ENCODE measurements at places on chromosomes 13 and 19.
A peak's percentile ranks its signal among the peaks of the same experiment; 100 is the strongest.

DNA sequence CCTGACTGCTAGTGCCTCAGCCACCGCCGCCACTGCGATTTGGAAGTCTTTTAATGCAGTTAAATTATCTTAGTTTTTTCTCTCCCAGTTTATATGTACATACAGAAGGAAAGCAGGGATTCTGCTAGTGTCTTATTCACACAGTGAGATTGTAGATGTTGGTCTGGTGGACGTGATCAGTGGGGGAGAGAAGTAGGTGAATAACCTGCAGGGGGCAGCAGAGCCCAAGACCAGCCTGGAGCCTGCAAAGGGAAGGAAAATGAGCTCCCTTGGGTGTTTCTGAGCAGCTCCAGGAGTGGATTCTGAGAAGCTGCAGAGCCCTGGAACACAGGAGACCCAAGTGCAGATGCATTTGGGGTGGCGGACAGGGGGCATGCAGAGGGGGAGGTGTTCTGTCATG lies 26.3 kb downstream of the ZNF844 start:
- DNase-seq, result peak; percentile 70

- DNase-seq, result no peak
Observed at GRCh38 chr19:38122402-38123093, 101.5 kb downstream of the DPF1 start.

- DNase-seq, result no peak
Observed at GRCh38 chr13:99985241-99985874, 3.8 kb downstream of the ZIC2 start.

DNA sequence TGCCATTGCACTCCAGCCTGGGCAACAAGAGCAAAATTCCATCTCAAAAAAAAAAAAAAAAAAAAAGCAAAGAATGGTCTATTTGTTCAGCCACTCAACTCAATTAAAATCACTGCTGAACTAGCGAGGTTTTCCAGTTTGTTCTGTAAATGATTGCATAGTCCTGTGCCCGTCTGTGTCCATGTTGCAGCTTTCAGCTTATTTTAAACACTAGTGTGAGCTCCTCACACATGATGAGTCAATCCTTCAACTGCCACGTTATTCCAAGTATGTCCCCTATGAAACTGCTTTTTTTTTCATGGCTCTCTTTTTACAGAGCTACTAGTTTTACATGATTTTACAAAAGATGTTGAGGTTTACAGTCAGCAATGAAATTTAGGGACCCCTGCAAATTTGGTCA lies 12.2 kb downstream of the SUGP2 start:
- no peak for DNase-seq

DNA sequence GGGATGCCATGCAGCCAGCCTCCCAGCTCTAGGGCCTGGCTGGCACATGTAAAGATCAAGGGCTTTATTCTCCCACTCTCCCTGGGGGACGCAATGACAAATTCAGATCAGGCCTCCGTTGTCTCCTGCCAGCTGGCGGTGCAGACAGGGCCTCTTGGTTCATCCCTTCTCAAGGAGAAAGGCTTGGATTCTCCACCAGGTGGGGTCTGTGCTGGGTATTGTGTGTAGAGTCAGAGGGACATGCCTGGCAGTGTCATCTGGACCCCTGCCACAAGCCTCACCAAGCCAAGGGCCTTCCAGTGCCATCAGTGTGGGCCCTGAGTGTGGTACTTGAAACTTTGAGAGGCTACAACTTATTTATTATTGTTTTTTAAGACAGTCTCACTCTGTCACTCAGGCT lies 8.4 kb upstream of the PTPRS start:
- DNase-seq, result no peak

DNA sequence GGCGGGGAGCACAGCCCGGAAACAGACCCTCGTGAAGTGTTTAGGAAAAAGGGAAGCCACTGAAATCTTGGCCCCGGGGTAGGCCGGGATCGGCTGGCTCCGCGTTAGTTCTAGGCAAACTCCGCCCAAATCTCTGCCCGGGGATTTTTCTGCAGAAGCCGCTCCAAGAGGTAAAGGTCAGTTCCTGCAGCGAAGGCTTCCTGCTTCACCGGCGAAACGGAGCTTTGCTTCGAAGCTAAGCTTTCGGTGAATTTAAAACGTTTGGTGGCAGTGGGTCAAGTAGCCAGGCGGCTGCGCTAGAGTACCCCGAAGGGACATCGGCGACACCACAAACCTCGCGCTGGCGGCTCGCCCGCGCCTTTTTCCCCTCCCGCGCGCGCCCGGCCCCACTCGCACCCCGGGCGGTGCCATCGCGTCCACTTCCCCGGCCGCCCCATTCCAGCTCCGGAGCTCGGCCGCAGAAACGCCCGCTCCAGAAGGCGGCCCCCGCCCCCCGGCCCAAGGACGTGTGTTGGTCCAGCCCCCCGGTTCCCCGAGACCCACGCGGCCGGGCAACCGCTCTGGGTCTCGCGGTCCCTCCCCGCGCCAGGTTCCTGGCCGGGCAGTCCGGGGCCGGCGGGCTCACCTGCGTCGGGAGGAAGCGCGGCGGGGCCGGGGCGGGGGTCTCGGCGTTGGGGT lies 441 bp downstream of the GJB2 start:
- no peak for DNase-seq

GRCh38 chr13:28744091-28744536 lies 25.3 kb upstream of the SLC46A3 start:
- DNase-seq, result no peak

DNA sequence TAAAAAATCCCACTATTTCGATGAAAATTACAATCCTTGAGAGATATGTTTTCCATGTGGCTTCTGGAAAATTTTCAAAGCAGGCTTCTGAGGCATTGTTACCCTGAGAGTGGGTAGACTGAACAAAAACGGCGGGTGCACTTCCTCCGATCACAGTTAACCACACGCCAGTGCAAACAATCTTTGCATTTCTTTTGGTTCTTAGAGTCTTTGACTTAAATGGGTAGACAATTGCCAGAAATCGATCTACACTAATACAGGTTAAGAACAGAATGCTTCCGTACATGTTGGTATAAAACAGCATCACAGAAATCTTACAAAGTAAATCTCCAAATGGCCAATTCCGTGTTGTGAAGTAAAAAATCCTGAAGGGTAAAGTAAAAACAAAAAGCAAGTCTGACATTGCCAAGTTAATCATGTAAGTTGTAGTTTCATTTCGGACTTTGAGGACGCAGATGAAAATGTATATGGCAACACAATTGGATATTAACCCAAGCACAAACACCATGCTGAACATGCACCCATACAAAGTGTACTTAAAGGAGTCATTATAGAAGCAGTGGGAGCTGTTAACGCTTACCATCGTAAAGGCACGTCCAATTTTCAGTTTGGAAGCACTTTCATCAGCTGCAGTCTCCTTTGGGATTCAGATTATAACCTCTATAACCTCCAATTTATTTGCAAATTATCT lies 927 bp downstream of the LPAR6 start:
- no peak for DNase-seq

GRCh38 chr19:42091742-42092141 lies 15.8 kb downstream of the ZNF574 start:
- DNase-seq, result no peak

DNA sequence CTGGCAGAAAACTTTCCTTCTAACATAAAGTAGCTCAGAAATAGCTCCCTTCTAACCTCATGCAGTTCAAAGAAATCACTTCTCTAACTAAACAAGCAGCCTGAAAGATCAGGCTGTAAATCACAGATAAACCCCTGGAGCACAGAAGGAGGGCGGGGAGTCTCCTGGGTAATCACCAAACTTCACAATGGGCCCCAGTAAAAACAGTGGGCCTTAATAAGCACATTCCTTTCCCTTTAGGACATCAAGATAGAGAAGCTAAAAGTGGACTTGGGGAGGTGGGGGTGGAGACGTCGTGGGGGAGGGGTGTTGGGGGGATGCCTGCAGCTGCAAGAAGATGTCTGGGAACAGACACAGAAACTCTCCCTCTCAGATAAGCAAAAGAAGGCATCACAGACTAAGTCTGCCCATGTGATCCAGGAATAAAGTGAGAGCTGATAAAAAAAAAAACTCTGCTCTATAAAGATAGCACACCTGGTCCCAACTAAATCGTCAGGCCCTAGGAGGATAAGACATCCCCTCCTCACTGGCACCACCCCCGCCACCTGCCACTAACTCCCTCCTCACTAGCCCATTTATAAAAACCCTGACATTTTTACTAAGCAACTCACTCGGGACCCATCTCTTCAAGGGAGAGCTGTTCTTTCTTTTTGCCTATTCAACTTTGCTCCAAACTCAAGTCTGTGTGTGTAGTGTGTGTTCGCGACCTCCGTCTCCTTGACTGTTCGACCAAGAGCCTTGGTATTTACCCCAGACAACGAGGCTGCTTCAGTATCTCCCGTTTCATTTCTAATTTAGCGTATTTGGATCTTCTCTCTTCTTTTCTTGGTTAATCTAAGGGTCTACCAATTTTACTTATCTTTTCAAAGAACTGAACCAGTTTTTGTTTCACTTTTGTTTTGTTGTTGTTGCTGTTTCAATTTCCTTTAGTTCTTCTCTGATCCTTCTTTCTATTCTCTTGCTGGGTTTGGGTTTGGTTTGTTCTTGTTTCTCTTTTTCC lies 31.7 kb downstream of the DNAJC15 start:
- DNase-seq, result no peak

DNA sequence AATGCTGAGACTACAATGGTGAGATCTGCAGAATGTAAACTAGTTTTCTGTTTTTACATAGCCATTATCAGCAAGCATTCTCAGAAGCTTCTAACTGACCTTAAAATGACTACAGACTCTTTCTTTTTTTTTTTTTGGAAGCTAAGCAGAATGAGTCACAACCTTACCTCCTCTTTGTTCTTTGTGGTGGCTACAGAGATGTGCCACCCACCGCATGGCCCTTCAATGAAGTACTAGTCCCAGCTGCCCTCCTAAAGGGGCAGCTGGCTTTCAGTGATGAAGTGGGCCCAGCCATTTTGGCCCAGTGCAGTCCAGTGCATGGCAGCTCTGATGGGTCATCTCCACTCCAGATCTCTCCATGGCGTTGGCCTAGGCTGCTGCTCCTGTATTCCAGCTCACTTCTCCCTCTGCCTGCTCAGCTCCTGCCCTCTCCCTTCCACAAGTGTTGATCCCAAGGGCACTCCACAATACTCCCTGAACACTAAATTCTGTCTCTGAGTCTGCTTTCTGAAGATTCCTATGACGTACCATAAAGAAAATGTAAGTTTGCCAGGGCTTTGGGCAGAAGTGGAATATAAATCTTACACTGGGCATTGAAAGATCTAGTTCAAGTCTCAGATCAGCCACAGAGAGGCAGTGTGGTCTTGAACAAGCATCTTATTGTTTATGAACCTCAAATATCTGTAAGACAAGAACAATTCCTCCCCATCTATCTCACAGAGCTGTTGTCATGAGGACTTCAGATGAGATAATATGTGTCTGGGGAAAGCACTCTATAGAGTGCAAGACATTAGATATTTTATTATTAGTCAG lies 85.6 kb downstream of the RXFP2 start:
- no peak for DNase-seq

DNA sequence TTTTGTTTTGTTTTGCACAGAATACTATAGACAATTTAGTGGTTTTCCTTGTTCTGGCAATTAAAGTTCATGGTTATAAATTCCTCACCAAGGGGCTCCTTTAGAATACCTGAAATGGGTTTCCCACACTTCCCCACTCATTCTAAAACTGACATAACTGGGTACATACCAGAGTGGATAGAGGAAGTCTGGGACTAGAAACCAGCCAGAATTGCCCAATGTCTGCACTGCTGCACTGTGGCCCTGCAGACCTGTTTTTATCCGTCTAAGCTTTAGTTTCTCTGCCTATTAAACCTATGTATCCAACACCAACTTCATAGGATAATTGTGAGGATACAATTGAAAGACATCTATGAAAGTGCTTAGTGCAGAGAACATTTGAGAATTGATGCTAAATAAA lies 498.6 kb downstream of the KCTD12 start:
- DNase-seq, result no peak

DNA sequence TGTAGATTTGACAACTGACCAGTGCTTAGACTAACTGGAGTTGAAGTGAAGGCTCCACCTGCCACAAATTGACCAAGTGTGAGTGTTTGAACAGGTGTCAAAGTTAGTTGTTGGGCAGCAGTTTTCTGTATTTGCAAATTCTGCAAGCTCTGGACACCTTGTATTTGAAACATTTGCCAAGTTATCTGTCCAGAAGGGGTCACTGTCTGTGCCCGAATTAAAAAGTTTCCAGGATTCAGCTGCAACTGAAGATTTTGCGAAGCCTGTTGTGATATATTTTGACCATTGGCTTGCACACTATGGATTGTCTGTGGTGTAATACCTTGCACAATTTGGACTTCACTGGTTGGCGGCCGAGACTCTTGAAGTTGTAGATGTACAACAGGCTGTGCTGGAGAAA lies 1690.7 kb downstream of the SLITRK5 start:
- DNase-seq, result no peak

DNA sequence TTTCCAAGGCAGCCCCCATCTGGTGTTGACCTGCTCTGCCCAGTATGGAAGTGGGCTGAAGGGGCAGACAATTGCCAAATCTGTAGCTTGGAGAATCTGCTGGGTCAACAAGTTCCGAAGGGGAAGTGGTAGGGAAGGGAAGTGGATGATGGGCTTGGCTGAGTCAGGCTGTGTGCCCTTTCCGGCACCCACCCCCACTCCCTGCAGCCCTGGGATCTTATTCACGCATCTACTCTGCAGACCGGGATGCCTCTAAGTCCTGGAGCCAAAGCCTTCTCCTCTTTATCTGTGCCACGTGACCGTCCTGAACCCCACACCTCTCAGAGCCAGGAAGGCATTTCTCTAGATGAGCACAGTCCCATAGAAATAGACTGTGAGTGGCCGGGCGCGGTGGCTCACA lies 7.5 kb upstream of the C5AR2 start:
- no peak for DNase-seq

DNA sequence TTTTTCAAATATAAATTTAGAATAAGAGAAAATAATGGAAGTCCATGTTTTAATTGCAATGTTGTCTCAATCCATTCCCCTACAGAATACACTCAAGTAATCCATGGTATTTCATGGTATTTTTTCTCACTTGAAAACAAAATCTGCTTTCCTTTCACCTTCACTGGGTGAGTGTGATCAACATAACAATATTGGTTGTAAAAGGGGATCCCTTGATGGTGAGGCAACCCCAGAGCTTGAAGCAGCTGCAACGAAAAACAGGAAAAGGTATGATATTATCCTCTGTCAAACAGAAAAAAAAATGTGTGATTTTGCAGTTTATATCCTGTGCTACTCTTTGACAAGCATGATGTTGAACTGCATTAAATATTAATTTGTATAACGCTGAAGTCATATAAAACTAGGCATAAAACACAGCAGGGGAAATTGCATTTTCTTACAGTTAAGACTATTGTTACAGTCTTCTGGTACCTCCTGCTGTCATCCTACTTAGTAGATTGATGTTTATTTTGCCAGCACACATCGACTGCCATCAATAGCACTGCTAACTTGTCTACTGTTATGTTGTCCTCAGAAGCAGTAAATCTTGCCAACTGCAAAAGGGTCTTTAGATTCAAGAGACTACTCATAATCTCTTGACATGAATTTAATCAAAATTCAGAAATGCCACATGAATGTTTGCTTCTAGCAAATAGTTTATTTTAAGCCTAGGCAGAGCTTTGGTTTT lies 373.1 kb upstream of the MIR17HG start:
- no peak for DNase-seq

All from stimulated activated CD4-positive, alpha-beta T cell treated with anti-CD3 and anti-CD28 coated beads, Interleukin-4, amount 100 ng/mL, for 1 hour (primary cell).